Activated T-cell treated with anti-CD3 and anti-CD28 coated beads for 1 hour (primary cell): ENCODE measurements at places on chromosomes 2 and 18.

DNA sequence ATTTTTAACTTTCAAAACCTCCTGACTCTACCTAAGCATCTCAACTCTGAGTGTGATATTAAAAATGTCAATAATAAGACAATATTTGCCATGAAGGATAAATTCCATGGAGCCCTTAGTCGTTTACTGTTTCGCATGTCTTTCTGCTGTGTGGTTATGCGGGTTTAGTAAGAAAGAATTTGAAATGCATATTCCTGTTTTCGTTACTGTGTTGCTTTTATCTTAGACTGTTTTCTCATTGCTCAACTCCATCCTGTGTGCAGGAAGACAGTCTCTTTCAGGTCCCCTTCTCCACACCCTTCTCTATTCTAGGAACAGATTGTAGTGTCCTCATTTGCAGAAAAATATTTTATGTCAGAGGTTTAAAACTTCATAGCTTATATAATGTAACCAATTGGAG, 82.5 kb upstream of the MAP3K20 start:
- DNase-seq: no peak

GRCh38 chr2:96324721-96325040, 436 bp upstream of the ITPRIPL1 start:
- DNase-seq: no peak

DNA sequence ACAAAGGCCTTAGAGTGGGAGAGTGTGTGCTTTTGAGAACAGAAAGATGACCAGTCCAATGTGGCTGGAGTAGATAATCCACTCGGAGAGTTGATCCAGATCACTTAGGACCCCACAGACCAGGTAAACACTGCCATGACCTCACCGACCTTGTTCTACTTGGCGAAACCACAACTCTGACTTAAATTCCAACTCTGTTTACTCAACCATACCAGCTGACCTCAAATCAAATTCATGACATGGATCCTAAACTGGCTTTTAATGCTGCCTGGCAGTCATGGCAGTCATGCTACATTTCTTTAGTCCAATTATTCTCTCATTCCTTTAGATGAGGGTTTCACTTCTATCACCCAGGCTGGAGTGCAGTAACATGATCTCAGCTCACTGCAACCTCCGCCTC, 347.1 kb upstream of the FAM98A start:
- DNase-seq: no peak

- DNase-seq: no peak
Measured at GRCh38 chr2:84925336-84925723, 19.9 kb downstream of the TMSB10 start.

DNA sequence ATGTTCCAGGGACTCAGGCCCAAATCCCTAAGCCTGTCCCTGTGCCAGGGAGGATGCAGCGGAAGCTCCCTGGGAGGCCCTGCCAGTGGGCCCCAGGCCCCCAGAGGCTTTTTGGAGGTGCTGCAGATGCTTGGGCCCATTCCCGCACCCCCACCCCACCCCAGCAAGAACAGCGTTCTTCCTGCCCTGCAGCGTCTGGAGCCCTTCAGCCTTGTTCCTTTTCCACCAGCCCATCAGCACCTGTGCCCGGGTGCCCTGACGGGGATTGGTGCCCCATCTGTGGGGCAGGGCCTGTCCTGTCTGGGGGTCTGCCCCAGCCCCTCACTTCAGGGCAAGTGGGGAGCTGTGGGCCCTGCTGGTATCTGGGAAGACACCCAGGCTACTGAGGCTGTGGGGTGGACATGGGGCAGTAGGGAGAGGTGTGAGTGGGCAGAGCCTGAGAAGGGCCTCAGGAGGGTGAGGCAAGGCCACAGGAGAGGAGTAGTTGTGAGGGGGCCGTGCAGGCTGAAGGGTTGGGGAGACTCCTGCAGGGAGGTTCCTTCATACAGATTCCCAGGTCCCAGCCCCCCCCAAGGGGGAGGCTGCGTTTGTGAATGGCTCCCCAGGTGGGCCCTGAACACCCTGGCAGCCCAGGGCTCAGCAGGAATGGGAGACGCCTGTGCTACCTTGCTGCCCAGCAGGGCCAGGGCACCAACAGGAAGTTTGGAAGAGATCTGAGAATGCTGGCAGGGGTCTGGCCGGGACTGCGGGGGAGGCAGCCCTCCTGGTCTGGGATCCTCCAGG, 2.4 kb downstream of the RNPEPL1 start:
- DNase-seq: no peak

GRCh38 chr18:9488538-9488937, 13.2 kb downstream of the RALBP1 start:
- DNase-seq: no peak

- DNase-seq: no peak
Measured at GRCh38 chr2:197240421-197241041, 70.0 kb downstream of the ANKRD44 start.

DNA sequence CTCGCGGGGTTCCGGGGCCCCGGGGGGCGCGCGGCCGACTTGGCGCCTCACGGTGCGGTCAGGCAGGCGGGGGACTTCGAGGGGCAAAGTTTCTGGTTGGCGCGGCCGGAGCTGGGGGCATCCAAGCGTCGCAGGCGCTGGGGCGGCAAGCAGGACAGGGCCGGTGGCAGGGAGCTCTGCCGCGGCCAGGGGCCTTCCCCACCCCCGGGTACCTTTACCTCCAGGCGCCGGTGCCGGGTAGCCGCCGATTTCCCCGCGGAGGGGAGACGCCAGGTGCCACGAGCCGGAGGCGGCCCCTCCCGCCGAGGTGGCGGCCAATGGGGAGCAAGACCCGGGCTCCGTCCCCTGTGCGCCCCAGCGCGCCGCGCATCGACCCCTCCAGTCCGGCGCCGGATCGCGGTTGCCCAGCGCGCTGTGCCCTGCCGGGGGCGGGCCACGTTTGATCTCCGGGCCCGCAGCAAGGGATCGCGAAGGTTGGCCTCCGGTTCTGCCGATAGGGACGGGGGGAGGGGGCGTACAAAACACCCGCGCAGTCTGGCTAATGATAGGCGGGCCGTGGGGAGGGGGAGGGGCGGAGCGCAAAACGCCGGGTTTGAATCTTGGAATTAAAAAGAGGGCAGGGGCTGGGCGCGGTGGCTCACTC, at the start of gene ST8SIA5:
ST8SIA5 (minus strand) TSS at position 495 of the 643 bp plus-strand sequence. CDS start 545 bp downstream, outside the sequence.
- no peak for DNase-seq

- DNase-seq: no peak
Measured at GRCh38 chr2:117989854-117990438, 23.9 kb downstream of the CCDC93 start.

DNA sequence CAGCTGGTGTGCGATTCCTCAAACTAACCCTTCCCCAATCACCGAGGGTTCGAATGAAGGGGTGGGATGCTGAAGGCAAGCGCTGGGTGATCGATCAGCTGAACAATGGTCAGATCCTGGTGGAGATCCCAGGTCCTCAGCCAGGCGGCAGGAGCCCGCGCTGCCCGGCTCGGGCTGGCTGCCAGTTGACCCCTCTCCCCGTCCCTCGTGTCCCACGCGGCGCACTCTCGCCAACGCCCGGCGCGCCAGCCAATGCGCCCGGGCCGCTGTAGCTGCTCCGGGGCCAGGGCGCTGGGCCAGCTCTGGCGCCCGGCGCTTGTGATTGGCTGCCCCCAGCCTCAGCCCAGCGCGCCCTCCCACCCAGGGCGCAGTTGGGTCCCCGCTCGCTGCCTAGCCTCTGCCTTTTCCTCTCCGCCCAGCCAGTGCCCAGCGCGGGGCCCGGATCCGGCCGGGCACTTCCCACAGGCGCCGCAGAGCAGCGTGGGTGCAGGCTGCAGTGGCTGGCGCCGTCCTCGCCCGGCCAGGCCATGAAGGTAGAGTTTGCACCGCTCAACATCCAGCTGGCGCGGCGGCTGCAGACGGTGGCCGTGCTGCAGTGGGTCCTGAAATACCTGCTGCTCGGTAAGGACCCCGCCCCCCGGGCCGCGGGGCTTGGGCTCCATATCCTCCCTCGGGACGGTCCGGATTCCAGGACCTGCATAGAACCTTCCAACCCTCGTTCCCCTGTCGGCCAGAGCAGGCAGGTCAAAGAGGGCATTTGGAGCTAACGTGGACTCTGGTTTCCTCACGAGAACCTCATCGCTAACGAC, at the start of gene MOGAT1:
MOGAT1 (plus strand) TSS at position 400 of the 809 bp plus-strand sequence; CDS start at position 528, 128 bp downstream.
- DNase-seq: no peak
